ENCODE measurements at places on chromosomes 4 and X.

DNA sequence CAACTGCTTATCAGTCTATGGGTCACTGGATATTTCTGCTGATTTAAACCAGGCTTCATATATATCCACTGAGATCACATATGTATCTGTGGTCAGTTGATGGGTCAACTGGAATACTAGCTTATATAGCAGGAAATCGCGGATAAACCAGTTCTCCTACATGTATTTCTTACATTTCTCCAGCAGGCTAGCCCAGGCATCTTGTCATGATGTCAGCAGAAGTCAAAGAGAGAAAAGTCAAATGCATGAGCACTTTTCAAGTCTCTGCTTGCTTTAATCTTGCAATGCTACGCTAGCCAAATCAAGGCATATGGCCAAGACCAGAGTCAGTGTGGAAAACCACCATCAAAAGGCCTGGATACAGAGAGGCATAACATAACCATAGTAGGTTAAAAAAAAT, 1008.8 kb upstream of the DIAPH2 start:
- DNase-seq, result no peak

DNA sequence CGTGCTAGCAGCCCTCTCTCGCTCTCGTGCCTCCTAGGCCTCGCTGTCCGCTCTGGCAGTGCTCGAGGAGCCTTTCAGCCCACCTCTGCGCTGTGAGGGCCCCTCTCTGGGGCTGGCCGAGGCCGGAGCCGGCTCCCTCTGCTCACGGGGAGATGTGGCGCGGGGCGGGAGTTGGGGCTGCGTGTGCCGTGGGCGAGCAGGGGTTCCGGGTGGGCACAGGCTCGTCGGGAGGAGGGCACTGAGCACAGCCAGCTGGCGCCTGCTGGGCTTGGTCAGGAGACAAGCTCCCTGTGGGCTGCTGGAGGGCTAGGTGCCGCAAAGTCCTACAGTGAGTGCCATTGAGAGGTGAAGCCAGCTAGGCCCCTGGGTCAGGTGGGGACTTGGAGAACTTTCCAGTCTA, 994.5 kb downstream of the C4orf33 start:
- DNase-seq, result no peak

- DNase-seq, result no peak
Observed at GRCh38 chr4:139785356-139785755, 119.7 kb downstream of the MGST2 start.

GRCh38 chrX:126557151-126557550, 4.5 kb upstream of the DCAF12L1 start:
- no peak for DNase-seq

DNA sequence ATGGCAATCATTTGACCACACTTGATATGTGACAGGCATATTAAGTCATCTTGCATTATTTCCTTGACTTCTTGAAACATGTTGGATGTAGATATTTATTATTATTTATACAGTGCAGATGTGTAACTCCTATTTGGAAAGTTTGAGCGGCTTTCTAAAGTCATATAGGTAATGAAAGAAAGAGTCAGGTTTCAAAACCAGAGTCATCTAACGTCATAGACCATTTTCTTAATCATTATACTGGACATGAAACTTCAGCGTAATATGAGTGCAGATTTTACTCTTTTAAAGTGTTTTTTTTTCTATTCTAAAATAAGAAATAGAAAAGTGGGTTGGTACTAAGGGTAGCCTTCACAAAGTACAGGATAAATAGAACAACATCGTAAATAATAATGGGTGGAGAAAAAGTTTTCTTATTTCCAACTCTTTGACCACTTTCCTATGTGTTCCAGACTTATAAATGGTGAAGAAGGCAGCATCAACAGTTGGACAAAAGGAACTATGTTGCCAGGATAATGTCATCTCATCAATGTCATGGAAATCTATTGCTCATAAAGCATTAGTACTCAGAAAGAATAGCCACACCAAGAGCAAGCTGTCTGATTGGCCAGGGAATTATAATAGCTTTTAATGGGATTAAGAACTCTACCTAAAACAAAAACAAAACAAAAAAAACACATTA, 108.0 kb upstream of the PCDH18 start:
- no peak for DNase-seq
